Activated T-cell treated with anti-CD3 and anti-CD28 coated beads, Interleukin-2, amount 50 U/mL, for 1 hour (primary cell): ENCODE measurements at places on chromosomes 2 and 18.
A peak's percentile ranks its signal among the peaks of the same experiment; 100 is the strongest.

DNA sequence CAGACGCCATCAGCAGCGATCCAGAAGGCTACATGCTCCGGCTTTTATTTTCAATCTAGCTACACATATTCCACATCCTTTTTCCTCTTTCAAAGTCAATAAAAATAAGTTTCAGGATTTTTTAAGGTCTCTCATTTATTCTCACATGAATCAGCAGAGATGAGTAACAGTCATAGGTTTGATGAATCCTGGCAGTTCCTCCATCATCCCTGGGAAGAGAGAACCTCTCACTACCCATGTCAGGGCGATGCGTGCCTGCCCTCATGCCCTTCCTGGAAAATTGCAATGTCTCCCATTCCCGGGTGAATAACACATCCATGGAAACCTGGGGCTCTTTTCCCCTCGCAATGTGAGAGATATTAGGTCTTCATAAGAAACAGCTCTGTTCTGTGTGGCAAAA, 301.1 kb upstream of the SMIM21 start:
- DNase-seq: no peak

DNA sequence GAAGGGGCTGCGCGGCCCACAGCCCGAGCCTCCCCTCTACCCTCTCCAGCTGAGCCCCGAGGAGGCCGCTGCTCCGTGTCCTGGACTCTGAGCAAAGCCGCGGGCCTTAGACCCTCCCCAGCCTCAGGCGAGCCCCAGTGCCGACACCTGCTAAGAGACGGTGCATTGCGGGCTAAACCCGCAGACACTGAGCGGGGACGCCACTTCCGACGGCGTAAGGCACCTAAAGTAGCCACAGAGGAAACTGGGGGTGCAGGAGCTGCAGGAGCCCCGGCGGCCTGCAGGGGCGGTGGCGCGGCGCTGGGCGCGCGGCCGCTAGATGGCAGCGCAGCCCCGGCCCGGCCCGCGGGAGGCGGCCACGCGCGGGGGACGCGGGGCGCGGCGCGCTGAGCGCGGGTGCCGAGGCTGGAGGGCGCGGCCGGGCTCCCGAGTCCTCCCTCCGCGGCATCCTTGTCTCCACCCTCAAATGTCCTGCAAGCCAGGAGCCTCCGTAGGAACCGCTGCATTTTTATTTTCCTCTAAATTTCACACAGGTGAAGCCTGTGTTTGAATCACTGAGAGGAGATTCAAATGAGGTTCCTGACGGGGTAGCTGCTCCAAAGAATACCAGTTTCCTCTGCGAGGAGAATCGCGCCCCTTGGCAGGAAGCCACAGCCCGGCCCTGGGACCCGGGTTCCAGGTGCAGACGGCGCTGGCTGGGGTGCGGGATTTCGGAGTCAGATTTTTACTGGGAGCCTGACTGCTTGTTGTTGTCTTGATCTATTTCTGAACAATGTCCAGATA, 650.5 kb downstream of the GALR1 start:
- DNase-seq: peak; percentile 66

- no peak for DNase-seq
Observed at GRCh38 chr2:209845666-209846065, 74.0 kb downstream of the UNC80 start.

DNA sequence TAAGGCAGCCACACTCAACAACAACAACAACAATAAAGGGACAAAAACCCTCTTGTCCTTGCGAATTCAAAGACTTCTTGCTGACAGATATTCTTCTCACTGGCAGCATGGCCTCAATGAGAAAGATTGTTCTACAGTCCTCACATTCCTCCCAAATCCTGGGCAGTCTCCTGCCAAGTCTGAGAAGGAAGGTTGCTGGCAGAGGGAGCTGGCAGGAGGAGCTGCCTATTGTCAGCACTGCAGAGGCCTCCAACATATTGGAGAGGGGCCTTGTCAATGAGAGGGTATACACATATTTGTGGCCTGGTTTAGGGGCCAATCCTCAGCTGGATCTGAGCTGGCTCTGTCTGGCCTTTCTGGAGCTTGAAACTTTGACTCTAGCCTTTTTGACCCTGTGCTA, 63.5 kb downstream of the LAMA3 start:
- no peak for DNase-seq

- no peak for DNase-seq
Observed at GRCh38 chr2:235378246-235378645, 115.6 kb upstream of the AGAP1 start.

- no peak for DNase-seq
Observed at GRCh38 chr2:9703701-9704221, 73.0 kb upstream of the YWHAQ start.

GRCh38 chr2:64244037-64244416, 99.8 kb upstream of the PELI1 start:
- DNase-seq: no peak

DNA sequence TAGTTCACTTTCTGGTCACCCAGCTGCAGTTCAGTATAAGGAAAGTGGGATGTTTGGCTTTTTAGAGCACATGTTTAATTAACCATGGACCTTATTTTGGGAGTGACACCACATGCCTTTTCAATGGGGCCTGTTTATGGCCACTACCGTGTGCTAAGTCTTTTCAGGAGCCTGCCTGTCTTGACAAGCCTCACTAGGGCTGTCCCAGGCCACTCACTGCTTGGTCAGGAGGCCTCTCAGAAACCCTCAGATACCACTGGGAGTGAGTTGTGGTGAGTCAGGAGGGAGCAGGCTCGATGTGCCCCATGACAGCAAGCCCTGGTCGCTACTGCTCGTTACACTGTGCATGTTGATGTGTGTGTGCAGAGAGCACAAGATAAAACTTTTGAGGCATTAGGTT, 123.0 kb downstream of the MAP4K4 start:
- no peak for DNase-seq

- DNase-seq: no peak
Observed at GRCh38 chr2:126811101-126811500, 87.6 kb upstream of the TEX51 start.

- DNase-seq: no peak
Observed at GRCh38 chr2:7242189-7242867, 325.1 kb downstream of the RNF144A start.

DNA sequence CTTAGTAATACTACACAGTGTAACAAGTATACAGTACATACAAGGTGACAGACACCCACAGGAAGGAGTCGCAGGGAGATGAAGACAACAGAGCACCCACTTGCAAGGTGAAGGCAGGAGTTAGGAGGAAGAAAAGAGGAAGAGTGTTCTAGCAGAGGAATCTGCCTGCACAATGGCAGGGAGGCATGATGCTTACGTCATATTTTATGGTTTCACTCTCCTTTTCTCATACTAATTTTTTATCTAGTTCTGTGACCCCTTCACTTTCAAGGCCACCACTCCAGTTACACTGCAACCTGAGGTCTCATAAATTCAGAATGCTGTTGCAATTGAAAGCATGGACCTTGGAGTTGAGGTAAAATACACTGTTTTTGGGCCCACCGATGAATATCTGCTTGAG, 331.7 kb downstream of the MEIS1 start:
- DNase-seq: no peak

GRCh38 chr2:220335591-220335915, 708.1 kb downstream of the SLC4A3 start:
- no peak for DNase-seq

DNA sequence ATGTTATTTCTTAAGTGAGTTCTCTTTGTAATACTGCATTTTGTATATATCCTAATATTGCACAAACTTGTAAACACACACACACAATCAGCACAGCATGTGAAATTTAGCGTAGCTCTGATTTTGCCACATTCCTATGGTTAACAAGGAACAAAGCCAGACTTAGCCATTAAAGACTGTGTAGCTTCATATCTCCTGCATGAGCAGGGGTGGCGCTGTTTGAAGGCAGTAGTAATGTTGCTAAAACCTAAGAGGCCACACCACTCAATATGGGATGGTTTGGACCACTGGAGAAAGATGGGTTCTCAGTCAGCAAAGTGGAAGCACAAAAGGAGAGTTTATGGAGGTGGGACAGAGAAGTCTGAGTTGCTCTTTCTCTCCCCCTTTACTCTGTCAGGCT, 61.1 kb upstream of the RND3 start:
- no peak for DNase-seq

DNA sequence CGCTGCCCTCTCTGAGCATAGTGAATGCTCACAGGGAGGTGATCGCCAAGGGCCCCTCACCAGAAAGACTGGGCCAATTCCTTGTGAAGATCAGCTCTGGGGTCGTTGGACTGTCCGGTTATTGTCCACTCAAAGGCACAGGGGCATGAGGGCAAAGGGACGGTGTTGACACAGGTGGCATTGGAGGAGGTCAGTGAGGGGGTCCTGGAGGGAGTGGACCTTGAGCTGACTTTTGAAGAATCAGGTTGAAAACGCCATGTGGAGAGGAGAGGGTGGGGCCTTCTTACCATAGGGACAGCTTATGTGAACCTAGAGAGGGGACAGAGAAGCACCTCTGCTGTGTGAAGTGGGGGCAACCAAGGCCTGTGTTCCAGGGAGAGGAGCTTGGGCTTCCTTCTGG, 131.5 kb downstream of the TFCP2L1 start:
- no peak for DNase-seq

DNA sequence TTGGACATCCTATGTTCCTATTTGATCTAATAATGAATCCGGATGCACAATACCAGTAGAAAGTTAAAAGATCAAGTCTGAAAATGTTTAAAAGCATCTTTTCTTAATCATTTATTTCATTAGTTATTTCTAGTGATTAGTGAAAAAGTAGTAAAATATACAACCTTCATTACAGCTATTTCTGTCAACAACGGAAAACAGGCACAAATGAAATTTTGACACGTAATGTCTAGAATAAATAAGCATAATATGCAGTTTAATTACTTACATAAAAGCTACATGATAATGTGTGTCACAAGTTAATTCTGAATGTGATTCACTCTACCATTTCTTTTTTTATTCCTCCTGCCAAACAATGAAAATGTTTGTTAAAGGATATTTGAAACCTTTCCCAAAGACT, 216.1 kb downstream of the MYCN start:
- DNase-seq: no peak

- DNase-seq: no peak
Observed at GRCh38 chr18:37385846-37386778, 179.5 kb downstream of the CELF4 start.

DNA sequence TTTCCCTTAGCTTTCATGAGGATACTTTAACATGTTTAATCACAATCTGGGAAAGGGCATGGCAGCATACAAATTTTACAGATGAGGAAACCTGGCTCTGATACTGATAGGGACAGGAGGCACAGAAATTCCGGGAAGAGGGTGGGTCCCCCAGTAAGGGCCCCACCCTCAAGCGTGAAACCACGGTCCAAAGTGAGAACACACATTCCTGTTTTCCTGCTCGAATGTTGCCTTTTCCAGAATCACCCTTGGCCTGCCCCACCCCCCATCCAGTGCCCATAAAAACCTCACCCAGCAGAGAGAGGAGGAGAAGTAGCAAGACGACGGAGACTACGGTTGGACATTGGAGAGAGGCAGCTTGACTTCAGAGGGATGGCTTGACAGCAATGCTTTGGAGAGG, 98.2 kb downstream of the HIBCH start:
- DNase-seq: no peak

DNA sequence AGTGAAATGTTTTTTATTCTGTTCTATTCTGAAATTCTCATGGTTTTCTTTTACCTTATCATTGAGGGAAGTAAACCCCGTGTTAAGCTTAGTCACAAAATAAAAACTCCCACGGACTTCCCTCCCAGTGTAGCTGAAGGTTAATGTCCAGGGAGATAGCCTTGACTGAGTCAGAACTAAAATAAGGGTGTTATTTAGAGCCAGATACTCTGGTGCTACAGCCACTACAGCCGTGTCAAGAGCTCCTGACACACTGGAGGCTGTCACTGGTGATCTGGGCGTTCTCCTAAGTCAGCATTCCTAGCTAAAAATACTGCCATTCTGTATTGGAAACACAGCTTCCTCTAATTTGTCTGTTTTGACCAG, 82.0 kb upstream of the RANBP2 start:
- no peak for DNase-seq

- no peak for DNase-seq
Observed at GRCh38 chr2:9679218-9679617, 48.4 kb upstream of the YWHAQ start.

GRCh38 chr18:36456622-36457021, 159.1 kb downstream of the FHOD3 start:
- no peak for DNase-seq

GRCh38 chr2:11446733-11447248, 19.2 kb downstream of the E2F6 start:
- peak; percentile 41 for DNase-seq

- DNase-seq: no peak
Observed at GRCh38 chr2:165013944-165014619, 58.8 kb upstream of the SLC38A11 start.

- no peak for DNase-seq
Observed at GRCh38 chr2:128593879-128594650, 275.4 kb upstream of the HS6ST1 start.

GRCh38 chr2:237627441-237628246, at the start of gene LRRFIP1:
TSS of gene LRRFIP1 (plus strand) at chr2:237627587. CDS start at chr2:237627645, 58 bp downstream.
- DNase-seq: peak; percentile 37

DNA sequence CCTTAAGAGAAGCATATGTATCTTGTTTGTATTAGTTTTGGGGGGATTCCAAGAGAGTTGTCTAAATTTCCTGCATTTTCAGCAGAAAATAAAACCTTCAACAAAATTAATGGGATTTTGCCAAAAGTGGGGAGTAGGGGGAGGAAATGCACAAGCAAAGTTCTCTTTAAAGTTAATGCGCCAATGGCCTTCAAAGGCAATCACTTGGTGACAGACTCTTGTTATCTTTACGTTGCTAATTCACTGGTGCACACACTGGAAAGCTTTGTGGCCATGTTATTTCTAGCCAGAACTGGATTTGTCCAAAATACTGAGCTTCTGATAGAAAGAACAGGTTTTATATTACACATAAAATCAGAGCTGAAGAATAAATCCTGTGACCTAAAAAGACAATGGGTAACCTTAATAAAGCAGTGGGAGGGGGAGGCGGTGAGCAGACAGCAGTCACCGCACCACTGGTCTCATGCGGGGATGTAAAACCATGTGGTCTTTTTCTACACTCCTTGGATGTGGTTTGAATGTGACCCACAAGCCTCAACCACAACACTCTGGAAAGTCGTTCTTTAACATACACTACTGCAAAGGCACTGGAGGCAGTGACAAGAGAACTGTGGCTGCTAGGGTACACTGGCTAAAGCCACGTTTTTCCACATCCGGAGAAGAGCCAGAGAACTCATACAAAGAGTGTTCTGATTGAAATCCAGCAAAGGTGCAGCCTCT, 176.9 kb upstream of the SMAD7 start:
- no peak for DNase-seq

DNA sequence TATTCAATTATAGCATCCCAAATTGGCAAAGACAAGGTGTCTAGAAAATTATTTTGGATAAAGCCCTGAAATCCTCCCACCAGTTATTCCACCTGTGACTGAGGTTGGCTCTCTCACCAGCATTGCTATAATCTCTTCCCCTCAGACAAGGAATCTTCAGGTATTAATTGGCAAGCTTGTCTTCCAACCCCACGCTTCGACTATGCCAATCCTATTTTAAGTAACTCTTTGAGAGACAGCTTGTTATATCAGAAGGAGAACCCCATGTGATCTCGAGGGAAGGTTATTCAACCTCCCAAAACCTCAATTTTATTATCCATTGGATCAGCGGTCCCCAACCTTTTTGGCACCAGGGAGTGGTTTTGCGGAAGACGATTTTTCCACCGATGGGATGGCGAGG, 54.5 kb upstream of the NEDD4L start:
- DNase-seq: no peak
